NCI-H1694 (cell line): ENCODE measurements at places on chromosomes 2 and 18.

DNA sequence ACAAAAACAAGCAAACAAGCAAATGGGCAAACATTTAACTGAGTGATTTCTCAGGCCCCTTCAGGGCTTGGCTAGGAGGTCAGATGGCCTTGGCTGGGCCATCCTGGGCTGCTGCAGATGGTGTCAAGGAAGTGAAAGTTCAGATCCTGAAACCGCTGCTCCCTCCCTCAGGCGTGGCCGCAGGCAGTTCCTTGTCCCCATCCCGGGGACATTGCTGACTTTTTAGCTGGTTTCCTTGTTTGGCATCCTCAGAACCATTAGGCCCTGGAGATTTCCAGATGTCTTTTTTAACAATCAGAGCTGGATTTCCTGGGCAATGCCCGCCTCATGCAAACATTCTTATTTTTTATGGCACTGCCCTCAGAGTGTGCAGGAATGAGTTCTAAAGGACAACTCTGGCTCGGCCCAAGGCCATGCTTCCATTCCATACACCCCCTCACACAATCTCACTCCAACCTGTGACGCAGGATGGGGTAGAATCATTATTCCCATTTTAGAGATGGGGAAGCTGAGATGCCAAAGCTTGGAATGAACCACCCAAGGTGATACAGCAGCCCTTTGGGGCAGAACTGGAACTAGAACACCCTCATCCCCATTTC is 86.1 kb upstream of the ZCCHC2 start:
- DNase-seq = no peak

GRCh38 chr2:45192481-45192880 is 183.2 kb upstream of the SIX2 start:
- DNase-seq = no peak

DNA sequence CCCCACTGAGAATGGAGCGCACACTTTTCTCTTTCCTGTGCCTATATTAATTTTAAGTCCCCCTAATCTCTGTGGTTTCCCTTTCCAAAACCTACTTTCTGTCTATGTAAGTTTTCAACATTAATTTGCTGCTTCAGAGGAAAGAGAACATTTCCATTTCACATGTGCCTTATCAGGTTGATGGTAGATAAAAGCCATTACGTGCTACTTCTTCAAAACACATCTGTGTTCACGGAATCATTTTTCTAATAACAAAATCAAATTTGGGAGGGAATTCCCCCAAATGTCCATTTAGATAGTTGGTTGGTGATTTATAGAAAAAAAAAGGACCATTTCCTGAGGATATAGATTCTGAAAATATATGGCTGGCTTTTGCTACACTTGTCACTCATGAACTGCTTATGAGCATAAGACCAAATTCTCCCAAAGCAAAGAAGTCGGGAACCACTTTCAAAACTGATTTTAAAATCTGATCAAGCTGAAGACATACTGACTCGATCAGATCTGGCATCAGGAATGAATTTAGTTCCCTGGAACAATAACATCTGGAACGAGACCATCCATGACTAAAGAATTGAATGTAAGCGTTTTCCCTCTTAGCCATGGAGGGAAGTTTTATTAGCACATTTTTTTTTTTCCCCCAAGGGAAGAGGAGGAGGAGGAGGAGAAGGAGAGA is 8.2 kb downstream of the PTGR3 start:
- DNase-seq = no peak

DNA sequence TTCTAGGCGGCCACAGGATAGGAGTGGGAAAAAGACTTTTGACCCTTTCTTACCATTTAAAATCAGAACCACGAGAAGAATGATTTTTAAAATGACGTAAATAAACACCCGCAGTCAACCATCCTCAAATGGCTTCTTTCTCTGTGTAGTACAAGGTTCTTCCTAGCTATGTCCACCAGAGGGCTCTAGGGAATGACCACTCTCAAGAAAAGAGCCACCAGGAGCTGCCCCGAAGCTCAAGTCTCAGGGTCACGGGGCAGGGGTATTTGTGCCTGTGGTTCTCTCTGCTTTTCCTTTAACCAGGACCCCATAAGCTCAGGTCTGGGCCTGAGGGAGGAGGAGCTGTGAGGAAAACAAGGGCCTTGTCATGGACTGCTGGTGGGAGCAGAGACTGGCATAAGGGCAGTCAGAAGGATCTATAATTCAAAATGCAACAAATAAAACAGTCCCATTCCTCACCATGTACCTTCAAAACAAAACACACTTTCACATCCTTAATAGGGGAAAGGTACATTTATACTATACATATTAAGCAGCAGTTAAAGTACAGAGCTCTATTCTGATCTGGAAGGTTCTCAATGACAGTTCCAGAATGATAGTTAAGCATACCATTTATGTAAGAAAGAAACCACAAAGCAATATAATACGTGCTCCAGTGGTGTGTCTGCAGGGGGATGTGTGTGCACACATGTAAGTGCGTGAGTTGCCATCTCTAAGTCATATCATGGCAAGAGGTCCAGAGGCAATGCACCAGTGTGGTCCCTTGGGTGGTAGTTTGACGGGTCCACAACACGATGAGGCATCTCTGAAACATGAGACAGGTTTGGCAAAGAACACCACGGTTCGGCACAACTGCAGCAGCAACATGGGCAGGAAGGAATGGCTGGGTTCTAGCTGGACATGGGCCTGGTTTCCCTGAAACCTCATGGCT is 18.6 kb downstream of the LYPD1 start:
- no peak for DNase-seq

GRCh38 chr18:25066516-25066915 is 285.4 kb downstream of the ZNF521 start:
- DNase-seq = no peak

GRCh38 chr18:43222501-43222900 is 54.8 kb downstream of the SYT4 start:
- no peak for DNase-seq

- no peak for DNase-seq
These were observed 82.8 kb upstream of the CDCA7 start for GRCh38 chr2:173271825-173272224.
